Fibroblast of gingiva (primary cell): ENCODE measurements at places on chromosomes 4 and X.

DNA sequence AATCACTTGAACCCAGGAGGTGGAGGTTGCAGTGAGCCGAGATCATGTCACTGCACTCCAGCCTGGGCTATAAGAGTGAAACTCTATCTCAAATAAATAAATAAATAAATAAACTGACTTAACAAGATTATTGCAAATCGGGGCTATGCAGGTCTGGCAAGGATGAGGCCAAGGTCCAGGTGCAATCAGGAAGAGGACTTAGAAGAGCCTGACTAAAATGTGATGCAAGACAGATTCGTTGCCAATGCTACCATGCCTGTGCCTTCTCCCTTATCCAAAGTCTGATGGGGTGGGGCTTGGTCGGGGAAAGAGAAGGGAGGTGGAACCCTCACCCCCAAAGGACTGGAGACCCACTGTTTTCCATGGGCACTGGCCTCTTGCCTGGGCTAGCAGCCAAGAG, 14.7 kb downstream of the ZCCHC13 start:
- no peak for DNase-seq

DNA sequence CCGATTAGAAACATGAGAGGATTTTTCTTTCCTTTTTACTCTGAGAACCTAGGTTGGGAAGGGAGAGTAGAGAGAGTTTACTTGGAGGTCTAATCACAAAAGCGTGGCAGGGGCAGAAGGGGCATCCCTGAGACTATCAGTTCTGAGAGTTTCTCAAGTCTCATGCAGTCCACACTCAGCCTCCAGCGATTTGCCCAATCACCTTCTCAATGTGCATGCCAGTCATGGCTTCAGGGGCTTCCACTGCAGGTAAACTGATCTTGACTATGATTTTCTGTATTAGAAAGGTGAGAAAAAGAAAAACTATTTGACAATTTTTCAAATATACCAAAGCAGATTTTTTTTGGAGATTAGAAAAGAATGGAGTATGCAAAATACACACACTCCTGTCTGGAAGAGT, 617.1 kb upstream of the ZFP42 start:
- DNase-seq: no peak

DNA sequence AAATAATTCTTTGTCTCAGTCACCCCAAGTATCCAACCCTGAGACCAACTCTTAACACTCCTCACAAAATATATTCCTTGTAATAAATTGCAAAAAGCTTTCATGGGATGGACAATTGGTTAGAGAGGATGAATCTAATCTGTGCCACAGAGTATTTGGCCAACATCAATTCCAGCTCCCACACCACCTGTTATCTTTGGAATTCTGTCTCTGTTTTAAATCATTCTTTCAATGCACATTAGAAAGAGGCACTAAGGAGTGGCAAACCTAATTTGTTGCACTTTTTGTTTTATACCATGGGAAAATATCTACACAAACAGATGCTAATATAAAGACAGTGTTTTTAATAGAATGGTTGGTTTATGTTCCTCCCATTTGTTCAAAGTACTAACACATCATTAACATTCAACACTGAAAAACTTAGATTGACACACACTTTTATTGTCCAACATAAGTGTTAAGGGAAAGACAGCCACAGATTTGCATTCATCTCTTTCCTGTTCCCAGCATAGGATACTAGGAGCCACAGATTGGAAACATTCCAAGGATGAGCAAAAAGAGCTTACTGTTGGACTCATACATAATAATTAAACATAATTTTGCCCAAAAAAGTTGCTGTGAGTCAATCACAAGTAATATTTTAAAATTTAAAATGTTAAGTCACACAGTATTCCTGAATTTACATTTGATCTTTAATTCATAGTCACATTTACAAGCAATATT, 116.4 kb downstream of the PPA2 start:
- no peak for DNase-seq

DNA sequence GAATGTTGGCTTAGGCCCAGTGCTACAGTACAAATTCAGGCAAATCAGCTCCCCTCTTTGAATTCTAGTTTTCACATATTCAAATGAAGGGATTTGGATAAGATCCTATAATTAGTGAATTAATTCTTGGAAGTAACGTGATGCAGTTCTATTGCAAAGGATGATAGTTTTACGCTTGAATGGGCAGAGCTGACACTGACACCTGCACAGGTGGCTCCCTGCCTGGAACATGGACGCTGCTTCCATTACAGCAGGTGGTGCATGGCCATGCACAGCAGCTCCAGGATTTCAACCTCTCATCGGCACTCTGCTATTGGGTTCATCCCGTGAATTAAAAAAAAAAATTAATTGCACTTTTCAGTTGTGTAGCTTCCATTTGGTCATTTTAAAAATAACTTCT, 28.4 kb upstream of the RPS6KA6 start:
- DNase-seq: no peak
